ENCODE measurements at places on chromosomes 16 and 17. TPM values are rescaled to one million over a fixed set of nuclear protein-coding genes. Genes with fewer than 3 reads are reported as not detected.

Gene TSPOAP1
- 21.1 TPM for total RNA-seq

DNA sequence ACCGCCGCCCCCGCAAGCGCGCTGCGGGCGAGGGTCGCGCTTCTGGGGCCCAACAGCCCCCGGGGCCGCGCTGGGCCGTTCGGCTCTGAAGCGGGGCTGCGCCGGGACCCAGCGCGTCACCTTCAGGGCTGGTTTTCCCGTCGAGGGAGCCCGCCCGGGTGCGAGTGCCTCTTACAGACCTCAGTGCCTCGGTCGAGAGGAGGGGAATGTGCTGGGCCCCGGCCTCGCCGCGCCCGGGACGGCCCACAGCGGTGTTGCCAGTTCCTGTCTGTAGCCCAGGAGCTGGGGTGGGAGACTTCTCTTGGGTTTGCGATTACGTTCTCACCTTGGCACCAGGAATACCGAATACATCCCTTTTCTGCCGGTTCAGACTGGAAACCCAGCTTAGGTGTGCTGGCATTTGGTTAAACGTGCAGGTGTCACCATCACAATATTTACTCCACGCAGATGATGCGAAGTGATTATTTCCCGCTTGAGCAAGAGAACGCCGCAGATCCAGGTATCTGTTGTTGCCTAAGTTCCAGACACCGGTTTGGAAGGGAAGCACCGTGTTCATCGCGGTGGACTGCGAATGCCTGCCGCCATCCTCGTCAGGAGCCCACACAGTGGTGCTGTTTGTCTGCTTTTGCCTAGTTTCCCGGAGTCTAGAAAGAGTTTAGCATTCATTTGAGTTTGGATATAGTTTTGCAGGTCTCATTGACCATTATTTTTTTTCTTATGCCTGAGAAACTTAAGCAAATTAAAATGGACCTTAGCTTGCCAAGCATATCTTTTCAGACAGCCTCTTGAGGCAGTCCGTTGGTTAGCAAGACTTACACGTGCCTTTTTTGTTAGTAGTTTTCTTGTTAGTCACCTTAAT, 914 bp downstream of the MAP1LC3B start:
- peak; percentile 64 for DNase-seq

Gene SLC5A2
- total RNA-seq: not detected

Gene IL17C
- total RNA-seq: 0.31 TPM

Gene GFER
- total RNA-seq: 33.9 TPM

- peak; percentile 91 for DNase-seq
Measured at GRCh38 chr16:31421587-31421986, 6.6 kb downstream of the COX6A2 start.

DNA sequence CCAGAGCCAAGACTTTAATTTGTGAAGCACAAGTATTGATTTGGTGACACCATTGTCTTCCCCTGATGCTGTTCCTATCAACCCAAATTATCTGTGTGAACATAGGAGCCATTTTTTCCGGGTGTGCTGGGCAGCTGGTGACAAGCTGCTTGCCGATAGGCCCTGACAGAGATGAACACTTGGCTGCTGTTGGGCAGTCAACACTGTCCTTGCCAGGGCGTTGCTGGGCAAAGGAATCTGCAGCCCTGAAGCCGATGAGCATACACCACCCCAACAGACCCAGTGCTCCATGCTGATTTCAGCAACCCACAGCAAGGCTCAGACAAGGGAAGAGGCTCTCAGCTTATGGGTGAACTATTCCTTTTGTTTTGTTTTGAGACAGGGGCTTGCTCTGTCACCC, 105.4 kb downstream of the YPEL2 start:
- no peak for DNase-seq

- peak; percentile 39 for DNase-seq
Measured at GRCh38 chr16:11128211-11129141, 127.5 kb downstream of the SOCS1 start.

Gene TNP2
- total RNA-seq: not detected

GRCh38 chr16:14003074-14003570, 68.0 kb upstream of the MRTFB start:
- no peak for DNase-seq

- DNase-seq: peak; percentile 21
Measured at GRCh38 chr17:41784207-41784744, 2.2 kb downstream of the JUP start.

DNA sequence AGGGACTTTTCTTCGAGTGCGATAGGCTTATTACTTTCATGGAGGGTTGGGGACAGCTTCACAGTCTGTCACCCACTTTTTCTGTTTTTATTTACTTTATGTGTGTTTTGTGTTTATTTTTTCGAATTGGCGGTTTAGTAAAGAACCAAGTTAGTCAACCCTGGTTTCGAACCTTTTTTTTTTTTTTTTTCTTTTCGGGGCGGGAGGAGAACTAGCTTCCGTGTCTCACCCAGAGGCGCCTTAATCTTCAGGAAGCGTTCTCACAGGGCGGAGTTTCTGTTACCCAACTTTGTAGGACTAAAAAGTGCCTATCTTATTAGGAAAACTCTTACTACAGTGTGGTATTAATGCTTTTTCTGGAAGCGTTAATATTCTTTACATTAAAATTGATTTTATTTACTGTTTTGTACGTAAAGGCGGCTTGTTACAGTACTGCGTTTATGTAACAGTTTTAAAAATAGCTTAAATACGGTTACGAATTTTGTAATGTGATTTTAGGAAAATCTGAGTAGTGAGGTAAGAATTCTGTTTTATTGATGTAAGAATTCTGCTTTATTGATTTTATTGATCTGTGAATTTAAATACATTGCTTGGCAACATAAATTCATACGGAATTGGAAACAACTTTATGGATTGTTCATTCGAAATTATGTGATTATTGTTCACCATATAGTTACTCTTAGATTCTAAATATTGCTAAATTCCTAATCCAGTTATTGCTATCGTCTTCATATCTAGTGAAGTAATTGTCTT, 885 bp downstream of the ZNF207 start:
- DNase-seq: peak; percentile 50

GRCh38 chr17:4199818-4200402, 56.9 kb downstream of the CYB5D2 start:
- peak; percentile 48 for DNase-seq

GRCh38 chr17:21425321-21425720, 49.2 kb downstream of the KCNJ12 start:
- no peak for DNase-seq

GRCh38 chr17:59427425-59427921, 96.0 kb downstream of the YPEL2 start:
- DNase-seq: peak; percentile 84

Gene SCNN1G
- total RNA-seq: not detected

Gene CEP295NL
- total RNA-seq: 0.18 TPM

Gene OTOP3
- not detected for total RNA-seq

Gene NXPH3
- 0.20 TPM for total RNA-seq

Gene ITGAD
- not detected for total RNA-seq

Gene CCL2
- total RNA-seq: not detected

GRCh38 chr16:24999856-25000461, 15.2 kb downstream of the ARHGAP17 start:
- no peak for DNase-seq

Gene HSPB9
- total RNA-seq: not detected

DNA sequence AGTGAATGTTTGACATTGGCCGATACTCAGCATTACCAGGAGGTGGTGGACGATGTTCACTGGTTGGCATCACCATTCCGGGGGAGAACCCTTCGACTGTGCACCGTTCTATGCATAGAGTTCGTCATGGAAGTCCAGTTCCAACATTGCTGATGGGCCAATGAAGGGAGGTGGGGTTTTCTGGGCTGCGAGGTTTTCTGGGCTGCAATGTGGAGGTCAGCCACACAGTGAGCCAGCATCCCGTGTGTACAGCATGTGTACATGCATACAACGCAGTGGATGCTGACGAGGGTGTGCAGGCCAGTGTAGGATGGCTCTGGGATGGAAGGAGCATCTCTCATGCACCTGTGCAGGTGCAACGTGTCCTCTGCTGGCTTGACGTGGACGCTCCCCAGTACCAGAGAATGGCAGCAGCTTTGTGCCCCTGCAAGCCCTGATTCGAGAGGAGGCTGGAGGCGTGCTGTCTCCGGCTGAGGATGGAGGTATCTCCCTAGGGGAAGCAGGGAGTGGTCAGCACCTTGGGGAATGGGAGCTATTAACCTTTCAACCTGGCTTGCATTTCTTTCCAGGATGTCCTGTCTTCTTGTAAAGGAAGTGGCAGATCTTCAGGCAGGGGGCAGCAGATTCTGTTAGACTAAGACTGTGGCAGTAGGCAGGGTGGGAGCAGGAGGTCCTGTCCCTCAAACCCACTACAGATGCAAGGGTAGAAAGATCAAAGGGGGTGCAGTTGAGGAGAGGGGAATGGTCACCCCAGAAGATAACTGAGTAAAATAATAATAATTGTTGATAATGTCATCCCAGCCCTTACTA, 98.2 kb downstream of the CYLD start:
- DNase-seq: peak; percentile 28

DNA sequence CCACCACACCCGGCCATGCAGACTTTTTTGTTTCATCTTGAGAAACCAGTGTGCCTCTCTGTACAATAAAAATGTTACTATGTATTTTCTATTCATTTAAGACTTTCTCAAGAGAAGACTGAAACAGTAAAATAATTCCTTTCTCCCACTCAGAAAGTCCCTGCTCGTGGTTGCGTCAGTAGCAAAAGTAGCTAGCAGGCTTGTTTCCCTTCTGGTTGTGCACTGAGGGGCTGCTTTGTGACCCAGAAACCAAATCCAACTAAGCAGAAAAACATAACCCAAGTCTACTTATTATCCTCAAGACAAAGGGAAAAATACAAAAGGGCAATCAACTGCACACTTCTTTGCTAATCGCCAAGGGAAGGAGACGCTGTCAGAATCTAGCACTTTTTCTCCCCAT, 3.4 kb upstream of the PNPO start:
- DNase-seq: no peak

Gene P2RX1
- total RNA-seq: 0.43 TPM

DNA sequence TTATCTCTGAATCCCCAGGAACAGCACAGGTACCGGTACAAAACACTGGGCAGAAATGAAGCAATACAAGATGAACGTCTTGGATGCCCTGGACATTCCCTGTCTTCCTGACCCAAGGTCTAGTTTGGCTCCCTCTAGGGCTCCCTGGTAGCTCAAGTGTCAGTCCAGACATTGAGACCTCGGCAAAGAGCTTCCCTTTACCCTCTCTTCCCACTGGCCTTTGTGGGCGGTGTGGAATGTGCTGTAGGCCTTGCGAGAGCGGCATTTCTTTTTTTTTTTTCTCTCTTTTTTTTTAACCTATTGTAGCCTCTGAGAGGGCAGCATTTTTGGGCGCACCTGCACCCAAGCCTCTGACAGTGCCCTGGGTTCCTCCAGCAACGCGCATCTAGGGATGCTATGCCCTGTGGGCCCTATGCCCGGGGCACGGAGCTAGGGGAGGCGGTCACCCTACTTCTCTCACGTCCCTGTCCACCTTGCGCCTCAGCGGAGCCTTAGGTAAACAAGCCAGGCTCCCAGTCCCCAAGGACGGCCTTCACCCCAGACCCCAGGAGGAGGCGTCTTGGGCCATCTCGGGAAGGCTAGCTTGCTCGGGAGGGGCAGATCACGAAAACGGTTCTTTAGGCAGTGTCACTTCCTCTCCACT, 1.2 kb upstream of the NFATC3 start:
- DNase-seq: no peak

Gene PPP1R1B
- total RNA-seq: not detected

DNA sequence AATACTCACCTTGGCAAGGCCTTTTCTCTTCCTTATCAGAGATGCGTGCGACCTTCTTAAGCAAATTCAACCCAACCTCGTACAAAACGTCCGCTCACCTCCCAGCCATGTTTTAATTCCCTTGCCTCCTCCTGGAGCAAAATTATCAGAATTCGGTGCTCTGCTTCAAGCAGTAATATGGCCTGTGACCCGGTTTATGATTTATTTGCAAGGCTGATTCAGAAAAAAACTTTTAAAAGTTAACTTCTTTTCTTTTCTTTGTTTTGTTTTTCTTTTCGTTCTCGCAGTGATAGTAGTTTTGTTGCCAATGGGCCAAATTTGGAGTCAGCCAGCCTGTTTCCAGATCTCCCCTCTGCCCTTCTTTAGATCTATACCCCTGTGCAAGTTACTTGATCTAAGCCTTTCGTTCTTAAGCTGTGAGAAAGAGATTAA, at the start of gene PHLPP2:
Gene PHLPP2 (minus strand): TSS at position 382 of the 432 bp plus-strand sequence. CDS start 9,906 bp downstream, outside the sequence.
- DNase-seq: no peak

Gene AOC2
- total RNA-seq: 3.0 TPM

- no peak for DNase-seq
Measured at GRCh38 chr16:57528499-57529390, 7.6 kb downstream of the CCDC102A start.

Gene KRTAP16-1
- not detected for total RNA-seq

DNA sequence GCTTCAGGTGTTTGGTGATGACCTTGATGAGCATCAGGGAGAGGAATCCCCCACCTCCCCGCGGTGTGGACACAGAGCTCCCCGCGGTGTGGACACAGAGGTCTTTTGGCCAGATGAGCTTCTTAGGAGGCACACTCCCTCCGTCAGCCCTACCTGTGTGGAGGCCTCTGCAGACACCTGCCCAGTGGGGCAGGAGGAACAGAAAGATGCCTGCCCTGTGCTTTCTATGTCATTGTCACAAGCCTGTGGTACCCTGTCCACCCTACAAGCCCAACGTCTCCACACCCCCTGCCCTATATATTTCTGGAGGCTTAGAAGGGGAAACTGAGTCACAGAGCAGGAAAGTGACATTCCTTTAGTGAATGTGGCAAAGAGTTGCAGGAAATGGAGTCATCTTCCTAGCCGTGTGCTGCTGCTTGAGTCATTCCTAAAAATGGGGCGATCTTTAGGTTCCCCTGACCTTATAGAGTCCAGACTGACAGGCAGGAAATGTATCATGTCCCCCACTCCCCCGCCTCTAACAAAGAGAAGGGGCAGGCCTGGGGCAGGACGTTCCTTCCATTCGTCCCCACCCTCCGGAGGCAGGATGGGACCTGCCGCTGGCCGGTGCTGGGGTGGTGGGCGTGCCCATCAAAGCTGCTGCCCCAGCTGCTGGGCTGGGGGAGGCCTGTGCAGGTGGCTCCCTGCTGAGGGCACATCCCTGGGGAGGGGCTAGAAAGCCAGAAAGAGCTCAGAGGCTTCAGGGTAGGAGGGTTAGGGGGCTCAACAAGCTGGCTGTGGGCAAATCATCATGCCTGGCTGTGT, 1.0 kb upstream of the C16orf74 start:
- no peak for DNase-seq
